Left colon (tissue), 2 donors: ENCODE measurements at places on chromosomes 13 and 19. TPM values are rescaled to one million over a fixed set of nuclear protein-coding genes. Genes with fewer than 3 reads are reported as not detected.

- no peak for DNase-seq
Observed at GRCh38 chr13:77898097-77898496, 20.5 kb downstream of the EDNRB start.

- no peak for DNase-seq
Observed at GRCh38 chr13:70108356-70109105, at the start of gene KLHL1. Gene KLHL1, minus strand, starts transcription at chr13:70108452. Its CDS starts 753 bp downstream, at chr13:70107699.

GRCh38 chr13:39787086-39787487 is 131.6 kb downstream of the COG6 start:
- no peak for DNase-seq

DNA sequence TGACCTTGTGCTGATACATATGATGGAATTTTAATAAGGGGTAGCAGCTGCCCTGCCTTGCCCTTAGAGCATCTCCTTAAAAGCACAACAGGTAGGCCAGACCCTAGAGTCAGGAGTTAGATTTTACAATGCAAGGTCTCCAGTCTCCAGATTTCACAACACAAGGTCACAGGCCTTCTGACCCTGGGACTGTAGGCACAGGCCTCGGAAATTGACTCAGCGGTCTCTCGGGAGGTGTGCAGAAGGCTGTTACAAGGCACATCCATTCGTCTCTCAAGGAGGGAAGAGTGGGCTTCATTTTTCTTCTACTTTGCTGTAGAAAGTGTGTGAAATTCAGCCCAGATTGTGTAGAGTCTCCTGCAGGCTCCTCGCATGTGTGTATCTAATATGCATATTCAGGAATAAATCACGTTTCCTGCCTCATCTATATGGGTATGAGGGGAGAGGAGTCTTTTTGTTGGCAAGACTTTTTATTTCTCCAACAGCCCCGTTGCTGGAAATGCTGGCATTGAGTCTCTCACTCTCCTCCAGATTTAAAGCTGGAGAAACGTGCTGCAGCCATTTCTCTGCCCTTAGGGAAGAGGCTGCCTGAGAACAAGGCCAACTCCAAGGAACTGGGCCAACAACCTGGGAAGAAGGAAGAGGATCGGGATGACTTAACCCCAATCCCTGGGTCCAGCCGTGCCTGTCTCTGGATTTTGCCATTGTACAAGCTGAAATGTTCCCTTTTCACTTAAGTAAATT is 24.5 kb downstream of the UQCRFS1 start:
- no peak for DNase-seq

DNA sequence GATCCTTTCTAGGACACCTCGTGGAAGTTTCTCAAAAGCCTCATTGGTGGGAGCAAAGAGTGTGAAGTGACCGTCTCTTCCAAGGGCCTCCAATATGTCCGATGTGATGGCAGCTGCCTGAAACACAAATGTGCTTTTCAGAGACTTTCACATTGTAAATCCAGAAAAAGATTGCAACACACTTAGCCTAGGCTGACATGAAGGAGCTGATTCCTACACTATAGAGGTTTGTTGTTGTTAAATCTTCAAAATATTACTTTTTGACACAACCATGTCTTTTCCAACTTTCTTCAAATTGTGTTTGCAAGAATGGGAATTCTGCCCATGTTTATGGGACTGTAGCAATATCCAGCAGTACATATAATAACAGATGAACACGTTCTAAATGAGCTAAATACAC is 12.4 kb downstream of the POSTN start:
- no peak for DNase-seq

DNA sequence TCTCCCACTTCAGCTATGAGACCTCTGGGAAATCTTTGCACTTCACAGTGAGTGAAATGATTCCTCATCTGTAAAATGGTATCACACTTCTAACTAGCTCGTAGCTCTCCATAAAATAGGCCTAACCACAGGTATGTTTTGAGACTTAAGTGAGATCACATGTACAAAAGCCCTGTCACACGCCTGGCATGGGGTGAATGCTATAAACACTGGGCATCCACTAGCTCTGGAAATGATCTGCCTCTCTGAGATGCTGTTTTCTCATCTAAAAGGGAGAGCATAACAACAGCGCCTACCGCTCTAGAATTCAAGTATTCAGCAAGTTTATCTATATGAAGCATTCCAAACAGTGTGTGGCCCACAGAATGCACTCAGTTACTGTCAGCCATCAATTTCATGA is 2.2 kb downstream of the AKT2 start:
- DNase-seq, result no peak

DNA sequence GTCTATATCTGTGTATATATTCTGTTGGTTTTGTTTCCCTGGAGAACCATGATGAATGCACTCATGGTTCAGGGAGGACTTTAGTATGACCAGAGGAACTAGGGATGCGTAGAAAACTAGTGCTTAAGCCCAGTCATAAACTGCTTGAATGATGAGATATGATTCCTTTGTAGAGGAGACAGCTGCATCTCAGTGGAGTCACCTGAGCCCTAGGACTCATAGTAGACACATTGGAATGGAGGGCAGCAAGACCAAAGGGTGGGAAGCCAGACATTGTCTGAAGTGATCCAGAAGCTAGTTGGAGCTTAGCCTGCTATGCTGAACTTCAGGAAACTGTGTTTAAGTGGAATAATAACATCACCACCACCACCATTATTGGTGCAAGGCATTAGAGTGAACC is 89.5 kb upstream of the SPATA13 start:
- no peak for DNase-seq

The IGSF23 gene
- not detected for total RNA-seq

The TEX101 gene
- total RNA-seq, result 0.34 TPM

DNA sequence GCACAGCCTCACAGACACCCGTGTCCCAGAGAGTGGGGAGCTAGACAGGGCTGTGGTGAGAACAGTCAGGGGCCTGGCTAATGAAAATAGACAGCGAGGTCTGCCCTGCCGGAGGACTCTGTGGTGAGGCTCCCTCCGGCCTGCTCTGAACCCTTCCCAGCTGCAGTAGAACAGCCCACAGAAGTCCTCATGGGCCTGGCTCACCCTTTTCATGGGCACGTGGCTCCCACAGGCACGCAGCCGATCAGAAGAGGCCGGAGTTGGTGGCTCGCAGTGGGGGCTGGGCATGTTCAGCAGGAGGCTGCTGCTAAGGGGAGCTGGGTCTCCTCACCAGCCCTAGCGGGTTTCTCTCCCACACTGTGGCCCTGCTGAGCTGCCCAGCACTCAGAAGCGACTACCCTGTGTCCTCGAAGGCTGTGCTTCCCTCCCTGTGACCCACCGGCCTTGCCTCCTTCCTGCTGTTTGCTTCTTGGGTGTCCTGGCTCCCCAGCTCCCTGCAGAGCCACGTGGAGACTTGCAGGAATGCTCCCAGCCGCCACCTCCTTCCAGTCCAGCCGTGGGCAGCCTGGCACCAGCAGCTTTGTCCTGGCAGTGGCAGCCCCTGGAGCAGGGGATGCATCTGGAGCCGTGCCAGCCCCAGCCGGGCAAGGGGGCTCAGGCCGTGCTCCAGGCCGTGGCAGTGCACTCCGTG is 138.7 kb downstream of the KDM4B start:
- no peak for DNase-seq

GRCh38 chr19:29872224-29872731 is 60.5 kb downstream of the CCNE1 start:
- DNase-seq, result peak; percentile 11

DNA sequence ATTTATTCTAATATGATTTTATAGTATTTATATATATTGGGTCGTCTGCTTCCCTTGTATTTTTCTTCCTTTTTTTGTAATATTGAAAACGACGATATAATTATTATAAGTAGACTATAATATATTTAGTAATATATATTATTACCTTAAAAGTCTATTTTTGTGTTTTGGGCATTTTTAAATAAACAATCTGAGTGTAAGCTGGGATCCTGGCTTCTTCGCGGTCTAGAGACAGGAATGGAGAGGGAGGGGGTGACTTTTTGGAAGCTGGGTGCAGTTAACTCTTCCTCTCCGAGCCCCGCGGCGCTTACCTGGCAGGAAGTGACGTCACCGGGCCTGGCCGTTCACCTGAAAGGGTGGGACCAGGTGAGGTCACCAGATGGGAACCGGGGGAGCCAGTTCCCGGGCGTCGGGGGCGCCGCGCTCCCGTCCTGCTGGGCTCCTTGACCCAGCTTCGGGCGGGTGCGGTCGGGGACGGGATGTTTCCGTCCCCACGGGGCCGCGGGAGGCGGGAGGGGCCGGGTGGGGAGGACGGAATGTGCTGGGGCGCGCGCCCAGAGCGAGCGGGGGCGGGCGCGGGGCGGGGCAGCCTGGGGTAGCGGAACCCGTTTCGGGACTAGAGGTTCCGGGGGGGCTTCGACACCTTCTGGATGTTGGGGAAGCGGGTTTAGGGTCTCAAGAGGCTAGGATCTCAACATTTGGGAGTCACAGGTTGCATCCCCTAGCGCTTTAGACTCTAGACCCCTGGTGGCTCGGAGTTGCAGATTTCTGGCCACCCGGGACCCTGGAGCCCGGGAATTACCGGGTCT is 2.8 kb downstream of the ZFP36 start:
- DNase-seq, result peak; percentile 95

- DNase-seq, result no peak
Observed at GRCh38 chr13:27352698-27353097, 71.7 kb upstream of the GTF3A start.

The TEAD2 gene
- total RNA-seq, result 18.0 TPM

DNA sequence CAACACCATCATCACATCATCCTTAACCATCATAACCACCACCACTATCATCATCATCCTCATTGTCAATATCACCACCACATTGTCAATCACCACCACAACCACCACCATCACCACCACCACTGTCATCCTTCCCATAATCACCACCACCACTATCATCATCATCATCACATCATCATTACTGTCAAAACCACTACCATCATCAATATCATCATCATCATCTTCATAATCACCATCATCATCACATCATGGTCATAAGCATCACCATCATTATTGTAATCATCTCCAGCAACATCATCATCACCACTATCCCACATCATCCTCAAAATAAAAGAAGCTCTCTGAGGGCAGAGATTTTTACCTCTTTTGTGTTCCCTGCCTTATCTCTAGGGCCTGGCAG is 52.2 kb downstream of the MBD3L1 start:
- DNase-seq, result no peak

The CGB5 gene
- total RNA-seq, result not detected

DNA sequence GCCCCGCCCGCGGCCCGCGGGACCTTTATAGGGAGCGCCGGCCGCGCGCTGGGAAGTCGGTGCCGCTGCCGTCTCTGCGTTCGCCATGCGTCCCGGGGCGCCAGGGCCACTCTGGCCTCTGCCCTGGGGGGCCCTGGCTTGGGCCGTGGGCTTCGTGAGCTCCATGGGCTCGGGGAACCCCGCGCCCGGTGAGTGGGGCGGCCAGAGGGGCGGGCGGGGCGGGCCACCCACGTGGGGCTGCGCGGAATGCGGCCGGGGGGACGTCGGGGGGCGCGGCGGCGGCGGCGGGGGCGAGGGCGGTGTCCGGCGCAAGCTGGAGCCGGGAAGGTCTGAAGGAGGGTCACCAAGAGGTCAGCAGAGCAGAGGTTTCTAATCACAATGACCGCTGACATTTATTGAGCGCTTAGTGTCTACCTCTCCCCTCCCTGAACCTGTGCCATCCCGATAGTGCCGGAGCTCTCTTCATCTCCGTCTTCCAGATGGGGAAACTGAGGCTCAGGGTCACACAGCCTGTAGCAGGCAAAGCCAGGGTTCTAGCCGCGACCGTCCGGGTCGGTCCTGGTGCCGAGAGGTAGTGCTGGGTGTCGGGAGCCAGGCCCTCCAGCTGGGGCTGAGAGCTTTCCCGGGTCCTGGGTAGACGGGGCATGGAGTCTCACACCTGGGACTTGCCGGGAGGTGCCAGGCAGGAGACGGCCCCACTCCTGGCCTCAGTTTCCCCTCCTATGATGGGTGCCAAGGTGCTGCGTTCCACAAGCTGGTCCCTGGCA is at the start of gene FSTL3:
TSS of gene FSTL3 (plus strand) at position 54 of the 767 bp plus-strand sequence. CDS start at position 86, 32 bp downstream.
- DNase-seq, result no peak

The SIGLEC8 gene
- 0.49 TPM for total RNA-seq

The TTC9B gene
- 0.37 TPM for total RNA-seq

DNA sequence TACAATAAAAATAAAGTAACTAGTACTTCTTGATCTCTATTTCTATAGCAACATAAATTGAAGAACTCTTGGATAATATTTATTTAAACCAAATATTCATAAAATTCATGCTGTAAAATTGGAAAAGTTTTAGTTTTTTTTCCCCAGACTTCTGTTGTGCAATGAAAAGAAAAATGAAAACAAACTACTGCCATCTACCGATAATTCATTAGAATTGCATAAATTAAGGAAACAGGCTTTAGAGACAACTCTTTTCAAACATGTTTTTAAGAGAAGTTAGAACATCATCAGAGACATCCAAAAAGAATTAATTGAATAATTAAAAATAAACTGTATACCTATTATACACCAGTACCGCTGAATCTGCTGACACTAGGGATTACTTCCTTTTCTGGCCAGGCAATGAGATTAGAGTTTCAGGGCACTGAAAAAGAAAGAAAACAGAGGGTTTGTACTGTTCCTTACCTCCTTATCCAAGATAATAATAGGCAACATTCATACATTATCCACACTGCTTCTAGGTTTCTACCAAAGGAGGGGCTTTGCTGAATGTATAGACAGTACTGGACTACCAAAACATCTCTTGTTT is 4.9 kb downstream of the CCDC122 start:
- no peak for DNase-seq

DNA sequence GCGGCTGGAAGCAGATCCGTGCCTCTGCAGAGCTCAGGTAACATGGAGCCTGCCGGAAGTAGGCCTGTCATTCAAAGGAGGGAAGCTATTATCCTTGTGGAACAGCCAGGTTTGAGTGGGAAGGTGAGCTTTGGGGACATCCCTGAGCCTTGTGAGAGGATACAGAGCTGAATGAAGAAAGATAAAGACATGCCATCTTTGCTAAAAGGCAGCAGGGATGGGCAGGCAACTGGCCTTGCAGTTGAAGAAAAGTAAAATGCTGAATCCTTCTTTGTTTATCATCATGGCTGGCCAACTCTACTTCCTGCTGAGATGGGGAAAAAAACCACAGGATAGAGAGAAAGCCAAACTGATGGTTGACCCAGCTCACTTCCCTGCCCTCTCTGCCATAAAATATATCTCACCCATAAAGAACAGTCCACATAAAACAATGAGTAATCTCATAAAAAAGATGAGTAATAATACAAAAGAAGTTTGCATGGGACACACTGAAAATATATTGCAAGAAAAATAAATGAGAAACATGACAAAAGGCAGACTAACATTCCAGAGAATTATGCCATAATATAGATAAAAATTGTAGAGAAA is 226.3 kb downstream of the DLEU7 start:
- DNase-seq, result no peak
